Endodermal cell (in vitro differentiated cells): ENCODE measurements at places on chromosomes 16 and 17.

DNA sequence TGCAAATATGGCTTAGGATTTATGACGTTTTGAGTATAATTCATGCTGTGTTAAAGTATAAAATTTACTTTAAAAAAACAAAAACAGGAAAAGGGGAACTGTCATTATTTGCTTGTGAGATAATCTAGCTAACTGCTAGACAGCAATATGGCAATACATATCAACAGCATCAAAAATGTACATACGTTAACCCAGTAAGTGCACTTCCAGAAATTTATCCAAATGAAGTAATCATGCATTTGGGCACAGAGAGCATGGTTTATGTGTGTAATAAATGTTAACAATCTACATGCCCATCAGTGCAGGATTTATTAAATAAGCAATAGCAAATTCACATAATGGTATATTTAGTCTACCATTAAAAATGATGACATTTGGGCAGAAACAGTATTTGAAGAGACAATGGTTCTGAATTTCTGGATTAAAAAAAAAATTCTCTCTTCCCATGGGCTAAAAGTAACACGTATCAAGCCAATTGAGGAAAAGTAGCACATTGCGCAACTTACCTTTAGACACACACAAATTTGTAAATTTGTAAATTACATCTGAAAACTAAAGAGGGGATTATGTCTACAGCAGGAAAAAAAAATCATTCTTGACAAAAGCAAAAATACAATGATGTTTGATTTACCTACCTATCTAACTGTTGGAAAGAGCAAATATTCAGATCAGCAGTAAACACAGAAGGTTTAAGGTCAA, 80.2 kb downstream of the CACNG1 start:
- DNase-seq: no peak

- no peak for DNase-seq
These were observed 24.6 kb downstream of the ABCC1 start for GRCh38 chr16:15974057-15974456.

GRCh38 chr17:15466131-15466530, 1.3 kb downstream of the CDRT4 start:
- DNase-seq: no peak

DNA sequence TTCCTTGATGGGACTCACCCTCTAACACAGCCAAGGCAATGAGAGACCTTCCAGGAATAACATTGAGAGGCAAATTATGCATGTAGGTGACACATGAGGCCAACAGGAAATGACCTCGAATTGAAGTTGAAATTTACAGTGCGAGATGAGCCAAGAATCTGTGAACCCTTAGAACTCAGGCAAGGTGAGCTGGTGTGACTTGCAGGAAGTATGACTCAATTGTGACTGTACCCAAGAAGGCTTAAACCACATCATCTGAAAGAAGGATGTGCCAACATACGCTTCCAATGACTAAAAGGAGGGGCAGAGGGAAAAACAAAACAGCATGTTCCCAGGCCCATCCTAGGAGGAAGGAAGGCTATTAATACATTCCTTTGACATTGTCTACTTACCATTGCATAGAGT, 44.8 kb downstream of the PITPNC1 start:
- no peak for DNase-seq

DNA sequence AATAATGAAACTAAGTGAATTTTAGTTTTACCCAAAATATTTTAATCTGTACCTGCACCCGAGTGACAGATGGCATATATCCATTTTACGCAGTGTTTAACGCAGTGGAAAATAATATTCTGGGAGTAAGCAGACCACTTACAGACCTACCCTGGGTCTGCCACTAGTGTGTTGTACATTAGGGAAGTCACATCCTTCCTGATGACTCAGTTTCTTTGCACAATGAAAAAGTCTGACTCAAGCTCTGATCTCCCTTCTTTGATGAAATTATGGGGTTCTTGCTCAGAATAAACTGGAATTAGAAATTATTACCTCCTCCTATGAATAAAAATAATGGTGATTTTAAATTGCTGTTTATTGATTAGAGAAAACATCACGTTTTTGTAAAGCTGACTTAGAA, 123.2 kb upstream of the AXIN2 start:
- no peak for DNase-seq

DNA sequence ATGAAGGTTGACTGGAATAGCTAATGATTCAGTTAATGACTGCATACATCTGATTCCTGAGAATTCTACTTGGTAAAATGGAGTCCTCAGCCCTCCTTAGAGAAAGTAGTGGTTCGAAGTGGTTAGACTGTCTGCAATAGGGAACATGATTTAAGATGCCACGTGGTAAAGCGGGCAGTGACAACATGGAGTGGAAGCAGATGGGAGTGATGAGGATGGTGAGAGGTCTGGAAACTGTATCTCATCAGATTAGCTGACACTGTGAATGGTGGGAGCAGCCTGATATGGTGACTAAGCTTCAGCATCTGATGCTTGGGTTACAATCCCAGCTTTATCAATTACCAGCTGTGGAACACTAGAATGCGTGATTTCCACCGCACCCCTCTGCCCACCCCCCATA, 8.4 kb downstream of the CDH11 start:
- DNase-seq: no peak

- no peak for DNase-seq
These were observed 8.8 kb downstream of the PRSS22 start for GRCh38 chr16:2848933-2849725.

GRCh38 chr16:22326771-22327445, 29.7 kb downstream of the POLR3E start:
- peak; percentile 36 for DNase-seq
